NCI-H526 (cell line): ENCODE measurements at places on chromosomes 16 and 17.

DNA sequence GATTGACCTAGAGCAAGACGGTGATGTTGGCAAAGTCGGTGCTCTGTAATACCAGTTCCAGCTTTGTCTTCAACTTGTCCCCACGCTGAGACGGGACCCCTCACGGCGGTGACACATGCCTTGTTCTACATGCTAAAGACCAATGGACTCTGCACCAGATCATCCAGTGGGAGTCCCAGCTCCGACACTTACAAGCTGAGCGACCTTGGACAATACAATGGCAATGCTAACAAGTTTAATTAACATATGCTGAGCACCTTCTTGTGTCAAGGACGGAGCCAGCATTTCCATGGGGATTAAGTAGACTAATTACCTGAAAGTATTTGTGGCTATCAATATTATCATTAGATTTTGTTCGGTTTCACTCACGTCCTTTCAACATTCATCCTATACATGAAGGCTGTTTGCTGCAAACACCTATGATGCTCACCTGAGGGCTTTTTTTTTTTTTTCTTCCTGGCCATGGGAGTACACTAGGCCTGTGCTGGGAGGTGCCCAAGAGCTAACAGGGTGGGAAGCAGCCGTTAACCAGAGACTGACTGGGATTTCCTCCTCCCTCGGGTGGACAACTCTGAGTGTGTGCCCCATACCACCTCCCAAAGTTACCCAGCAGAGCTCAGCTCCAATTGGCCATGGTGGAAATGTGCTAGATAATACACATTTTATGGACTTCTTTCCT is 308.6 kb upstream of the ZFHX3 start:
- DNase-seq, result no peak

- no peak for DNase-seq
These were observed 250.0 kb downstream of the KATNIP start for GRCh38 chr16:27799896-27800295.

DNA sequence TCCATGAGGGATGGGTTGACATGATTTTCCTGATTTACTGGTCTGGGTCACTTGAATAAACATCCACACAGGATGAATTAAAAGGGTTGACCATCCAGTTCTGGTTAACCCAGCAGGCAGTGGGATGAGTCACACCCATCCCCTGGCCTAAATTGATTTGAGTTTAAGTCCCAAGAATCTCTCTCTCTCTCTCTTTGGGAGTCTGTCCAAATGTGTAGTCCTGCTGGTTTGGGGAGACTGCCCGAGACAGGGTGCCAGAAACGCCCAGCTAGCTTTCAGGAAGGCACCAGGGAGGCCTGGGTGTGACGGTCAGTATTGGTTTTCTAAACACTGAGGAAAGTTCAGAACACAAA is 38.8 kb downstream of the SCPEP1 start:
- no peak for DNase-seq

DNA sequence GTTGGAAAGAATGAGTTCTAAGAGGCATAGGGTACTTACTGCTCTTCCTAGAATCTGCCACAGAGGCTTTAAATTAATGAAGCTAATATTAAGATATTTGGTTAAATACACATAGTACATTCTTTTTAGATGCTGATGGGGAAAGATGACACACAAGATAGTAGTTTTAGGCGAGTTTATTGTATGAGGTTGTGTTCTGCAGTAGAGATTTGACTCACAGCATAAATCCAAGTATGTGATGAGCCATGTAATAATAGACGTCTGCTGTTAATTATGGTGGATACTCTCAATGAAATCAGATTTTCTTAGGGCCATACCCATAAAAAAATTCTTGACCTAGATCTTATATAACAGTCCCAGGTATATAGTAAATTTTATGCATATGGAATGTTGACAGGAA is 8.0 kb downstream of the TNRC6C start:
- no peak for DNase-seq

DNA sequence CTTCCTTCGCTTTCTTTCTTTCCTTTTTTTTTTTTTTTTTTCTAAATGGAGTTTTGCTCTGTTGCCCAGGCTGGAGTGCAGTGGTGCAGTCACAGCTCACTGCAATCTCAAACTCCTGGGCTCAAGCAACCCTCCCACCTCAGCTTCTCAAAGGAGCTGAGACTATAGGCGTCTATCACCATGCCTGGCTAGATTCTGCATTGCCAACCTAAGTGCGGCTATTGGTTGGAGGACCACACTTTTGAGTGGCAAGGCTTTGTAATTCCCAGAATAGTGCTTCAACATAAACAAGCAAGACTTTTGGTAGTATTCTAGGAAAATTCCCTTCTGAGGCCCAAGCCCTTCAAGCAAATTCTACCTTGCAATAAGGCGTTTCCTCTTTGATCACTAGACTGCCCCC is 107.8 kb downstream of the YPEL2 start:
- DNase-seq, result peak; percentile 75

GRCh38 chr17:9948928-9949327 is 43.9 kb upstream of the RCVRN start:
- no peak for DNase-seq

- DNase-seq, result no peak
These were observed 43.8 kb downstream of the TBCD start for GRCh38 chr17:82795615-82796014.

DNA sequence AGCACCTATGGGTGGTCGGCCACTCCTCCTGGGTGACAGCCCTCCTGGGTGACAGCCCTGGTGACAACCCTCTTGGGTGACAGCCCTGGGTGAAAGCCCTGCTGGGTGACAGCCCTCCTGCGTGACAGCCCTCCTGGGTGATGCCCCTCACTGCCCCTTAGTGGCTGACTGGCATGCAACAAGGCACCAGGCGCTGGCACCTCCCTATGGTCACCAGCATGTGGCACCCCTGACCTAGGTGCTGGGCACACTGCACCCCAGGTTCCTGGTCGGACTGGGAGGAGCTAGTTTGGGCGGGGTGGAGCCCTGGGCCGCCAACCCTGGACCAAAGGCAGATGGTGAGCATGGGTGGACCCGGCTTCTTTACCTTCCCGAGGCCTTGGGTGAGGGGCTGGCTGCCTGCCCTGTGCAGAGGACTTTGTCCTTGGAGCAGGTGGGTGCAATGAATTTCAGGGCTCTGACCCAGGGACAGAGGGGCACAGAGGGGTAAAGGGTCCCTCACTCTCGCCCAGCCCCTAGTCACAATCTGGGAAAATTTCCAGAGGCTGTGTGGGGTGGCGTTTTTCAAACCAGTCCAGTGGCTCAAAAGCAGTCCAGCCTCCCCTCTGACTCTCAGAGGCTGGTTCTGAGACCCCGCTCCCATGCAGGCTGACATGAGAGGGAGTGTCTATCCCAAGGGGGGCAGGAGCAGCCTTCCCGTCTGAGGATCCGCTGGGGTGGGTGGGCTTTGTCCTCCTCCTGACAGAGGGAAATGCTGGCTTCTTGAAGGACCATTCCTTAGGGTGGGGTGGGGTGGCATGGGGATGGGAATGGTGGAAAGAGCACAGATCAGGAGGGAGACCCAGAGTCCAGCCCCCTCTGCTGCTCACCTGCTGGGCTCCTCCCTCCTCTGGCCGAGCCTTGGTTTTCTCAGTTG is 25.9 kb upstream of the TNFRSF13B start:
- DNase-seq, result no peak

DNA sequence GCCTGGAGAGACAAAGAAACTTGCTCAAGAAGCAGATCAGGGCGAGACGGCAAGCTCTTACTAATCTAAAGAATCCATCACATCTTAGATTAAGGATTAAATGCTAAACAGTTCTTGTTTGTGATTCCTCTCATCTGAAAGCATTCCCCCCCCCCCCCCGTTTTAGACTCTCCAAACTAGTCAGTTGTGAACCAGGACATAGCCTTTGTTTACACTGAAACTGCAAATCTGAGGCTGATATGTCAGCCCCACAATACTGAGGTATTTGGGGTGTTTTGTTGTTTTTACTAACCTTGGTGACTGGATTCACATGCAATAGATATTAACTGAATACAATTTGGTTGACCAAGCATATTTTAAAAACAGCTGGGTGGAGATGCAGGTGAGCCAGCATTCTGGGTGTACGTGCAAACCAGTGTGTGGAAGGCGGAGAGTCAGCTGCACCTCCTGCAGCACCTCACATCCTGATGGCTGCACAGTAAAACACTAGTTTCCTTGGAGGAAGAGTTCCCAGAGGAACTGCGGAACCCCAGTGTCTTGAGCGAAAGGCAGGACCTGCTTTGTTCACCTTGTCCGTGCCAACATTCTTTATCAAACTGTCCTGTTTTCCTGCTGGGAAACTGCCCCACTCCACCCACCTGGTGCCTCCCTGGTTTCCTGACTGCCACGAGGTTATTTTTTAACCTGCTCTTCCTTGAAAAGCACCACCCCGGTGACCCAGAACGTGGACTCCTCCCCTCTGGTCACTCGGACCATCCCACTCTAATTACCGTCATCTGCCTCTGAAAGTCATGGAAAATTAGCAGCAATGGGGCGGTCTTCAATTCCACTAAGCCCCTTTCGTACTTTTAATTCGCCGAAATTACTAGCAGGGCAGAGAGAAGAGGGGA is 1.2 kb upstream of the YPEL2 start:
- peak; percentile 76 for DNase-seq

DNA sequence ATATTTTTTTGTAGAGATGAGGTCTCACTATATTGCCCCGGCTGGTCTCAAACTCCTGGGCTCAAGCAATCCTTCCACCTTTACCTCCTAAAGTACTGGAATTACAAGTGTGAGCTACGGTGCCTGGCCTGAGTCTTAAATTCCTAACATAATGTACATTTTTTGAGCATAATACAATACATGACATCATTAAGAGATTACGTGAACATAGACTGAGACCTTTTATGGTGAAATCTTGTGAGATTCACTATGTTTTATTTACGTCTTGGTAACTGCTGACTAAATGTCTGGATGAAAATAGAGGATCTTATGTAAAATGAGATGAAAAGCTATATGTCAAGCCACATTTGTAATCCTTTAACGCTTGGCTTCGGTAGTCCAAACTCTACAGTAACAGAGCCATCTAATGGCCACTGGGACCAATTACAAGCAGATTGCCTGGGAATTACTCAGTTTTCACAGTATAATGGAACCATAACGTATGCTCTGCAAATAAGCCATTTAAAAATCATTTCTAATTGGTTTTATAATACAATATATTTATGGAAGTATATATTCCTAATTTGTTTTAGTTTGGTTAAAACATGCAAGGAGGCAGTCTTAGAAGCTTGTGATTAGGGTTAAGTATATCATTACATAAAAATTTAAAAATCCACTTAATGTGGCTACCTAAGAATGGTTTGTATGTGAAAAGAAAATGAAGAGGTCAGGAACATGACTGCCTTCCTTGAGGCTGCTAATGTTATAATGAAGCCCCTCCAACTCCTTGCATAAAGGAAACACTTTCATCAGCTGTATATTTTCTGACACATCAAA is 8.1 kb upstream of the EFCAB13 start:
- peak; percentile 87 for DNase-seq

DNA sequence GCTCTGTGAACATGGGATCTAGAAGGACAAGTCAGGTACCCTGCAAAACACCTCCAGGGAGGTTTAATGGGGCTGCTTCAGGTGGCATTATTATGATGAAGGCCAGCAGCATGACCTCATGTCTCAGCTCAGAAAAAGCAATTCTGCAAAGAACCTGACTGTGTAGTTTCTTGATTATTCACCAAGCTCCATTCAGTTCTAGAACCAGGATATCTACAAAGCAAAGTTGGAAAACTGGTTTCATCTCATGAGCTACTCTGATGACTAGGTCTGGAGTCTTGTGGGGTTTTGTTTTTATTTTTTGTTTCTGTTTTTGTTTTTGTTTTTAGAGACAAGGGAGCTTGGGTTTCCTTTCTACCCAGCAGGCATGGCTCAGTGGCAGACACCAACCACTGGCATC is 19.0 kb upstream of the LRRC37A3 start:
- no peak for DNase-seq

DNA sequence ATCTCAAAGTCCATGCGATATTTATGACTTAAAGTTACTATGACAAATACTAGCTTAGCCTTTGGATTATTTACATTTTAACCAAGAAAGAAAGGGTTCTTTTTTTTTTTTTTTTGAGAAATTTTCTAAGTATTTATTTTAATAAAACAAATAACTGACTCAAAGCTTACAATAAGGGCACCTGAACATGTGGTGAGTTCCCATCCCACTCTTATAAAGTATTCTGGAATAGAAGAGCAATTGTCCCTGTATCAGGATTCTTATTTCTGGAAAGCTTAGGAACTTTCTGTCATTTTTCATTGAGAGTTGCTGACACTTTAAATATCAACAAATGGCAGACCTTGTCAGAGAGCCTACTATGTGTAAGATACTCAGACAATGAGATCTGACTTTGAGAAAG is 686.1 kb upstream of the SOX9 start:
- no peak for DNase-seq

GRCh38 chr17:83046448-83047181 is 32.8 kb upstream of the METRNL start:
- DNase-seq, result no peak

DNA sequence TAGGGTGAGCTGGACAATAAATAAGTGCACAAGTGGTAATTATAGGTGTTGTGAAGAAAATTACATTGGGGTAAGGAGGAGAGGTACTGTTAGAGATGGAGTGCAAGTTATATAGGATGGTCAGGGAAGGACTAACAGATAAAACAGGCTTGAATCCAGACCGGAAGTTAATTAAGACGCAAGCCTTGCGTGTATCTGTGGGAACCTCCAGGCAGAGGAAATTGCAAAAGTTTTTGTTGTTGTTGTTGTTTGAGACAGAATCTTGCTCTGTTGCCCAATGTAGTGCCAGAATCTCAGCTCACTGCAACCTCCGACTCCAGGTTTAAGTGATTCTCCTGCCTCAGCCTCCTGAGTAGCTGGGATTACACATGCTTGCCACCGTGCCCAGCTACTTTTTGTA is 2.4 kb upstream of the ZNF18 start:
- no peak for DNase-seq

DNA sequence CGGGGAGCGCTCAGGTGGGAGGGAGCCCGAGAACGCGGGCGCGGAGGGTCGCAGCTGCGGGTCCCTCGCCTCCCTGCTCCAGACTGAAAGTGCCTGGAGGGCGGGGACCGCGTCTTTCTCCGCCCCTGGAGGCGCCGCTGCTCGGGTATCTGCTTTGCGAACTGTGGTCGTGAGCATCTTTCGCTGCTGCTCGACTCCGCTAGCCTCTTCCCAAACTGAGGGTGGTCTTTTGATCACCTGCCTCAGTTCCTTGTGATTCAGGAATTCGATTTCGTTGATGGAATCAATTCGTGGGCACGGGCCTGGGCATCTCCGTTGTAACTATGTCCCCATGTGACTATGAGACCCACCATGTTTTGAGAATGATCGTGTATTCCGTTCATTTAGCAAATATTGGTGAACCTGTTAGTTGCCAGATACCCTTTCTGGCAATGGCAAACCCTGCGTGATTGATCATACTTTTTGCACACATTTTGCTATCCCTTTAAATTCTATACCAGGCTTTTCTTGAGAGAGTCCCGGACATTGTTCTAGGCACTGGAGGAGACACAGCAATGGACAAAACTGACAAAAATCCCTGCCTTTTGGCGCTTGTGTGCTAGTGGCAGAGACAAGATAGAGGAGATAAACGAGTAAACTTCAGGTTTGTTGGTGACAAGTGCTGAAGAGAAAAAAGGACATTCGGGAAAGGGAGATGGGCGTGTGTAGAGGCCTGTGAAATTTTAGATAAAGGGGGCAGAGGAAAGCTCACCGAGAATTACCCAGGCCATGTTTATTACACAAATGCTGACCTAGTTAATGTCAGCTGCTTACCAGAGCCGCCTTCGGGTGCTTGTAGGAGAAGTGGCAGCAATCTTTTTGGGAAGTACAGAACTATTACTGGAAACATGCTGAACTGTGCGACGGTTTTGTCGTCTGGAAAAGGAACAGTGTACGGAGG is 948 bp downstream of the UTP18 start:
- peak; percentile 34 for DNase-seq

- peak; percentile 52 for DNase-seq
These were observed 885 bp downstream of the ZNF207 start for GRCh38 chr17:32350666-32351418.
